ENCODE measurements at places on chromosomes 5 and 9. TPM values are rescaled to one million over a fixed set of nuclear protein-coding genes. Genes with fewer than 3 reads are reported as not detected.

The UNC5A gene
- total RNA-seq = not detected

The CCDC152 gene
- total RNA-seq = under 0.01 TPM

The FOXD4 gene
- 0.26 TPM for total RNA-seq

The NTNG2 gene
- total RNA-seq = under 0.01 TPM

The SLC46A2 gene
- not detected for total RNA-seq

The ENHO gene
- 0.13 TPM for total RNA-seq

The GRK6 gene
- 41.1 TPM for total RNA-seq

The SOX30 gene
- total RNA-seq = under 0.01 TPM

The FSD1L gene
- total RNA-seq = 2.4 TPM

The SERF1B gene
- total RNA-seq = 16.9 TPM

The BARHL1 gene
- total RNA-seq = not detected

The GARIN3 gene
- not detected for total RNA-seq

The PIP5K1B gene
- 2.9 TPM for total RNA-seq

The CATSPER3 gene
- total RNA-seq = under 0.01 TPM

The S100Z gene
- total RNA-seq = not detected

The FOXD4L3 gene
- total RNA-seq = not detected

The SH2D3C gene
- total RNA-seq = not detected

The PDCD1LG2 gene
- total RNA-seq = 0.64 TPM

The CSF2 gene
- not detected for total RNA-seq

The PCDHGC5 gene
- total RNA-seq = 0.77 TPM

The EQTN gene
- total RNA-seq = not detected

The RAD17 gene
- 23.2 TPM for total RNA-seq

The FAM163B gene
- total RNA-seq = not detected

The LCN10 gene
- not detected for total RNA-seq

The IRX4 gene
- total RNA-seq = under 0.01 TPM

The FOXD4L6 gene
- total RNA-seq = 0.13 TPM

The AUH gene
- total RNA-seq = 16.3 TPM

The S1PR3 gene
- total RNA-seq = 0.79 TPM

The GLRA1 gene
- not detected for total RNA-seq

The FAM78A gene
- total RNA-seq = under 0.01 TPM

The AIF1L gene
- 2.6 TPM for total RNA-seq

The TYRP1 gene
- not detected for total RNA-seq

The BNC2 gene
- total RNA-seq = under 0.01 TPM

The RANBP17 gene
- total RNA-seq = 10.6 TPM

The ENTREP1 gene
- total RNA-seq = 0.53 TPM

The IFNA13 gene
- total RNA-seq = not detected

The TRIO gene
- total RNA-seq = 71.6 TPM

The DMRT3 gene
- total RNA-seq = not detected

The SAXO1 gene
- total RNA-seq = not detected

The WHRN gene
- 0.77 TPM for total RNA-seq

The MLANA gene
- total RNA-seq = not detected

The DNM1 gene
- total RNA-seq = 0.77 TPM

The RAD23B gene
- 157 TPM for total RNA-seq

The PITX1 gene
- 87.7 TPM for total RNA-seq

The OR13C5 gene
- total RNA-seq = not detected

The IFNK gene
- not detected for total RNA-seq

The DND1 gene
- total RNA-seq = 0.26 TPM

The LCN15 gene
- total RNA-seq = not detected

The LRRC19 gene
- not detected for total RNA-seq

The GPSM1 gene
- 13.4 TPM for total RNA-seq

The INSL4 gene
- not detected for total RNA-seq

The CNTNAP3B gene
- total RNA-seq = 6.4 TPM

The PAX5 gene
- not detected for total RNA-seq
